ENCODE measurements at places on chromosomes 1 and 21.
A peak's percentile ranks its signal among the peaks of the same experiment; 100 is the strongest.

GRCh38 chr1:29711582-29712283, 475.4 kb downstream of the PTPRU start:
- DNase-seq, result no peak

- DNase-seq, result no peak
Measured at GRCh38 chr1:90339811-90340210, 344.9 kb downstream of the ZNF326 start.

- DNase-seq, result no peak
Measured at GRCh38 chr1:211359876-211360275, 33.2 kb downstream of the TRAF5 start.

- no peak for DNase-seq
Measured at GRCh38 chr1:41957568-41957967, 38.8 kb upstream of the HIVEP3 start.

- no peak for DNase-seq
Measured at GRCh38 chr1:17984583-17984982, 123.0 kb upstream of the IGSF21 start.

- DNase-seq, result no peak
Measured at GRCh38 chr1:5981009-5981380, 11.2 kb downstream of the NPHP4 start.

- DNase-seq, result no peak
Measured at GRCh38 chr1:48678710-48679505, 97.8 kb downstream of the BEND5 start.

DNA sequence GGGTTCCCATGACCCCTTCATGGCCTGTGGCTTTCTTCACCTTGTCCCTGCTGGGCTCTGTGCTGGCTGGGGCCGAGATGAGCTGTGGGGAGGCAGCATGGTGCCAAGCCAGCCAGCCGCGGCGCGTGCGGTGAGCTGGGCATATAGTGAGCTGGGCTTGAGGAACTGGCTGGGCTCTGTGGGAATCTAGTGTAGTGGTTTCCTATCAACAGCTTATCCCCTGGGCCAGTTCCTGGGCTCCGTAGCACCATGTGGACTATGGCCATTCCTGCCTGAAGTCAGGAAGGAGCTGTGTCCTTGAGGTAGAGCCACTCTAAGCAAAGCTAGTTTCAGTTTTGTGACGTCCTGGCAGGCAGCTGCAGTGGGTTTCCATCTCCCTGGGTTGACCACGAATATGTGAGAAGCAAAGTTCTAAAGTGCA, 1.8 kb downstream of the NCMAP start:
- DNase-seq, result no peak

GRCh38 chr1:212777151-212777550, 14.4 kb downstream of the NSL1 start:
- DNase-seq, result no peak

GRCh38 chr1:184424945-184425344, 38.1 kb downstream of the C1orf21 start:
- DNase-seq, result no peak

GRCh38 chr1:58620926-58621325, 43.9 kb upstream of the TACSTD2 start:
- DNase-seq, result no peak

DNA sequence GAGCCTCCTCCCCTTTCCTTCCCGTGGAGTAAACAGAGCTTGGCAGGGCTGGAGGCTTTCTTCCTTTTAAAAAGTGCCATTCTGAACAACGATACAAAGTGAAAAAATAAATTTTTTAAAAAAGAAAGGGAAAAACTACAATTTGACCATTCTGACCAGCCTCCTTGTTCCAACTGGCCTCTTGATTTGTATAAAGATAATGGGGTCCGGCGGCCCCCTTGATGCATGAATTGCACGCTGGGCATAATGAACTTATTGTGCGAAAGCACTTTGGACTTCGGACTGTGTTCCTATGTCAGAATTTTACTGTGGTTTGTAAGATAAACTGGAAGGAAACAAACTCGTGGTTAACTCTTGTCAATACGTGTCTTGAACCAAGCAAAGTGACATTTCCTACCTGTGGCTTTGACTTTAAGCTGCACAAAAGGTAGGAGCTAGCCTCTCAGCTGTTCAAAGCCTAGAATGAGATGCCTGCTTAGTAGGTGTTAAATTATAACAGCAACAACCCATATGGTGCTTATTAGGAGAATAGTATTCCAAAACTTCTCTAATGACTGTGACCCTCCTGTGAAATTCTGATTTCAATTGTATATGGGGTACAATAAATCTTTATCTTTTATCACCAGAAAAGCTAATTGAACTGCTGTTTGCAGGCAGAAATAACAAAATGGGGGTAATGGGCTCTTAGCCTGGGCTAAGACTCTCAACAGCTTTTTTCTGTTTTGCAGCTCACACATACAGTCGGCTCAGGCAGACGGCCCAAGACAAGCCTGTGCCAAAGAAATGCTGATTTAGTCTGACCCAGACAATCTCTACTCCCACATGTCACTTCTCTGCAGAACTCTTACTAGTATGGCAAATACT, 9.3 kb downstream of the IRF2BP2 start:
- DNase-seq, result no peak

DNA sequence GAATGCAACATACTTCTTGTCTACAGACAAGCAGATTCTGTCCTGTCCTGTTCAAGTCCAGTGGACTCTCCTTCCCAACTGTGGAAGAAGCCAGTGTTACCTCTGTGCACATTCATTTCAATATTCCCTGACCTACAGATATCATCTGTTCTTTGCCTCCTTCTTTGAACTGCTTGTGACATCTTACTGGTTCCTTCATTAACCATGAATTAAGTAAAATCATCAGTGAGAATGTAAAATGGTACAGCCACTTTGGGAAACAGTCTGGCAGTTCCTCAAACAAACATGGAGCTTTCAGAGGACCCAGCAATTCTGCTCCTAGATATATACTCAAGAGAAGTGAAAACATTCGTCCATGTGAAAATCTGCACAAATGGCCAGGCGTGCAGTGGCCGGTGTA, 6.8 kb downstream of the SRARP start:
- no peak for DNase-seq

GRCh38 chr1:98949621-98950020, 55.0 kb downstream of the PLPPR5 start:
- DNase-seq, result no peak

DNA sequence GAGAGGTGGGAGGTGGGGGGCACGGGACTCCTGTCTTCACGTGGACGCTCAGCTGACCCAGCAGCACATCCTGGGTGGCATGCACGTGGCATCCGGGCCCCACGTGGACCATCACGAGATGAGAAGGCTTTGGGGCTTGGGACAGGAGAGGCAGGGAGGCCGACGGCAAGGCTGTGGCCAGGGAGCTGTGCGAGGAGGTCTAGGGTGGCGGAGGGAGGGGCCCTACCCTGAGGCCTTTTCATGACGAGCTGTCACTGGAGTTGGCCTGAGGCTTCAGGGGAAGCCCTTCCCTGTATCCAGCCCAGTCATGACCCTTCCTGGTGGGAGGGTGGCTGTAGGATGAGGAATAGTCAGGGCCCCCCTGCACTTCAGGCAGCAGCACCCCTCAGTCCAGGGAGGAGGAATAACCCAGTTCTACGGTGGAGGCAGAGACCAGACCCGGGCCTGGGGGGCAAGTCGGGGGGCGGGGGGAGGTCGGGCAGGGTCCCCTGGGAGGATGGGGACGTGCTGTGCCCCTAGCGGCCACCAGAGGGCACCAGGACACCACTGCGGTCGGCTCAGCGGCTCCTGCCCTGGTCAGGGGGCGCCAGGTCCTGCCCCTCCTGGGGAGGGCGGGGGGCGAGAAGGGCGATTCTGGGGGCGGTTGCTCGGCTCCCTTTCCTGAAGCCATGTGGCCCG, 2.0 kb upstream of the PERM1 start:
- DNase-seq, result peak; percentile 88

DNA sequence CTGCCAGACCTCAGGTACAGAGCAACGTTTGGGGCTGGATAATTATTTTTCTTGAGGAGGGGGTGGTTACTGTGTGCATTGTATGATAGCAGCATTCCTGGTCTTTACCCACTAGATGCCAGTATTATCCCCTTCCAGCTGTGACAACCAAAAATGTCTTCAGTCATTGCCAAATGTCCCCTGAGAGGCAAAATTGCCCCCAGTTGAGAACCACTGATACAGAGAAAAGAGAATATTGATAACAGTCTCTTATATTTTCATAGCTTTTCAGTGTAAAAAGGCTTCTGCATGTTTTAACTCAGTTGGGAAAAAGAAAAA, 51.8 kb upstream of the SYT14 start:
- DNase-seq, result no peak

DNA sequence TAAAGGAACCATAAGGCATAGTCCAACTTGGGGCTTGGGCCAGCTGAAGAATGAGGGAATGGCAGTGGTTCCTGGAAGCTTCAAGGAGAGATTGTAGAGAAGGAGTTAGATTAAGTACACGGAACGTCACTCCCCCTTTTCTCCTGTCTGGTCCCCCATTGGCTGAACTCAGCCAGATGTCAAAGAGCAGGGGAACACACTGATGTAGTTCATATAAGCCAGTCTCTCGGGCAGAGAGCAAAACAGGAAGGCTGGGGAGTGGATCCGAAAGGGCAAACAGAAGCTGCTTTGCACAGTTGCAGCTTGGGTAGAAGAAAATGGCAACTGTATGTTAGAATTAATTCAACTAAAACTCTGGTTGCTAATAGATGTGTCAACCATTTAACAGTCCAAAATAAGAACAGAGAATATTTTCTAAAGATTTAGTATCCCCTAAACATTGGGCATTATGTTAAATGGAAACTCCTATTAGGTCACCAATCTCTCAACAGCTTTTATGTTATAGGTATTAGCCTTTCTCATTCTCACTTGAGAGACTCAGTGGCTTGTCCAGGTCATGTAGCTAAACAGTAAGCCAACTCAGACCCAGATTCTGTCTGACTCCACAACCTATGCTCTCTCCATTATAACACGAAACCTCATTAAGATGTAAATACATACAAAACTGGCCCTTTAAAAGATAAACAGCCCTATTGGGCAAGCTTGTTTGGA, 600.7 kb upstream of the USP24 start:
- no peak for DNase-seq

GRCh38 chr1:202291961-202292712, 49.6 kb downstream of the UBE2T start:
- DNase-seq, result no peak

GRCh38 chr1:114135786-114136185, 17.9 kb downstream of the SYT6 start:
- no peak for DNase-seq

DNA sequence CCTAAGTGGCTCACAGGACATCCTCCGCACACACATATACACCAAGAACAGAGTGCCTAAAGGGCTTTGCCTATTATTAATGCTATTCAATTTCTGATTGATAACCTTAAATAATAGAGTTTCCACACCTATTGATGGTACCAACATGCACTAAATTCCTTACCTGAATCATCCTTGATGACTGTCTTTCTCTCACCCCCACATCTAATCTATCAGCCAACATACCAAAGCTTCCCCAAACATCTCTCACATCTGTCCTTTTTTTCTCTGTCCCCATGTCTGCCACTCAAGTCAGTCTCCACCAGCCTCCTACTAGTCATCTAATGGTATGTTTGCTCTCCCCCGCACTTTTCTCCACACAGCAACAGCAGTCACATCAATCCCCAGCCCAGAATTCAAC, 174.4 kb downstream of the DSCAM start:
- no peak for DNase-seq

GRCh38 chr1:220700556-220701179, 10.5 kb downstream of the C1orf115 start:
- DNase-seq, result no peak

DNA sequence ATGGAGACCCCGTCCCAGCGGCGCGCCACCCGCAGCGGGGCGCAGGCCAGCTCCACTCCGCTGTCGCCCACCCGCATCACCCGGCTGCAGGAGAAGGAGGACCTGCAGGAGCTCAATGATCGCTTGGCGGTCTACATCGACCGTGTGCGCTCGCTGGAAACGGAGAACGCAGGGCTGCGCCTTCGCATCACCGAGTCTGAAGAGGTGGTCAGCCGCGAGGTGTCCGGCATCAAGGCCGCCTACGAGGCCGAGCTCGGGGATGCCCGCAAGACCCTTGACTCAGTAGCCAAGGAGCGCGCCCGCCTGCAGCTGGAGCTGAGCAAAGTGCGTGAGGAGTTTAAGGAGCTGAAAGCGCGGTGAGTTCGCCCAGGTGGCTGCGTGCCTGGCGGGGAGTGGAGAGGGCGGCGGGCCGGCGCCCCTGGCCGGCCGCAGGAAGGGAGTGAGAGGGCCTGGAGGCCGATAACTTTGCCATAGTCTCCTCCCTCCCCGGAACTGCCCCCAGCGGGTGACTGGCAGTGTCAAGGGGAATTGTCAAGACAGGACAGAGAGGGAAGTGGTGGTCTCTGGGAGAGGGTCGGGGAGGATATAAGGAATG, 505 bp downstream of the LMNA start:
- peak; percentile 75 for DNase-seq

GRCh38 chr1:30277911-30278310, 445.5 kb downstream of the MATN1 start:
- peak; percentile 7 for DNase-seq

GRCh38 chr1:6152181-6152580, 27.9 kb downstream of the CHD5 start:
- DNase-seq, result no peak

GRCh38 chr1:170558731-170559130, 26.8 kb downstream of the GORAB start:
- no peak for DNase-seq

DNA sequence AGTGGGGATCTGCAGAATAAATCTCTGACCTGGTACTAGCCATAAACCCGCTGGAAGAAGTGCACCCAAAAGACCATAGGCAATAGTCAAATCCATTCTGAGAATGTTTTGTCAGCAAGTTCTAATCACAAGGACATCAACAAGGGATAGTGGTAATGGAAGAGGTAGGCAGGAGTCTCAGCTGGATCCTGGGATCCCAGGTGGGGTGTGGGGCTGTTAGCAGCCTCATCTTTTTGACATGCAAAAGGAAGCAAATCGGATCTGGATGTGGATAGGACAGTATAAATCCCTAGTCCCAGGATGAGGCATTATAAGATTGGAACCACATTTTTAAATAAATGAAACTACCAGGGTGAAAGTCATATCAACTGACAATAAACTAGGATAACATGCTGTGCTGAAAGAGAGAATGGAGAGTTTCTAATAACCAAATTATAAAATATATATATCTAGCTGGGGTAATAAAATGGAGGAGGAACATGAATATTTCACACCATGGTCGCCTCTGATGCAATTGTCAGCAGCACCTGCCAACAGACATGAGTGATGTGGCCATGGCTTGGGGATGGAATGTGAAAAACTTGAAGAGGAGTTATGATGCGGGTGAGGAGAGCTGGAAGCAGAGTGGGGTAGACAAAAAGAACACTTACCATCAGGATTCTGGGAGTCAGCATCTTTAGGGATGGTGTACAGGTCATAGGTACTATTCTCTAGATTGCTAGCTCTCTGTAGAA, 23.7 kb upstream of the PEX19 start:
- DNase-seq, result no peak

All from activated CD8-positive, alpha-beta memory T cell treated with anti-CD3 and anti-CD28 coated beads for 24 hours (primary cell).